ENCODE measurements at places on chromosomes 6 and 20.

DNA sequence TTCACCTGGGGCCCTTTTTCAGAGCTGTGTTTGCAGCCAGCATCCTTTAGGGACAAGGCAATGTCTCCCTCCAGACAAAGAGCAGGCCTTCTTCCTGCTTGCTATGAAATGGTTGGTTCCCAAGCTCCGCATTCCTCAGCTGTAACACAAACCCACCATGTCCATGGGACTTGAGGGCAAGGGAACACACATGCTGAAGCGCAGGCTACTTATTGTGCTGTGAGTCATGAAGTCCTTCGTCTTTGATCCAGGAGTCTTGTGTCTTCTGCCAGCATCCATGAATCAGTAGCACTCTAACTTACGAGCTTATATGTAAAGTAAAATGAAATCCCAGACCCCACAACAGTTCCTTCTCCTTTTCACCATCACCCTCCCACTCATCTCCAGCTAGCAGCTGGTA, 59.0 kb downstream of the ANKRD60 start:
- DNase-seq: no peak

- DNase-seq: no peak
Measured at GRCh38 chr6:29870104-29870503, 42.5 kb downstream of the HLA-G start.

DNA sequence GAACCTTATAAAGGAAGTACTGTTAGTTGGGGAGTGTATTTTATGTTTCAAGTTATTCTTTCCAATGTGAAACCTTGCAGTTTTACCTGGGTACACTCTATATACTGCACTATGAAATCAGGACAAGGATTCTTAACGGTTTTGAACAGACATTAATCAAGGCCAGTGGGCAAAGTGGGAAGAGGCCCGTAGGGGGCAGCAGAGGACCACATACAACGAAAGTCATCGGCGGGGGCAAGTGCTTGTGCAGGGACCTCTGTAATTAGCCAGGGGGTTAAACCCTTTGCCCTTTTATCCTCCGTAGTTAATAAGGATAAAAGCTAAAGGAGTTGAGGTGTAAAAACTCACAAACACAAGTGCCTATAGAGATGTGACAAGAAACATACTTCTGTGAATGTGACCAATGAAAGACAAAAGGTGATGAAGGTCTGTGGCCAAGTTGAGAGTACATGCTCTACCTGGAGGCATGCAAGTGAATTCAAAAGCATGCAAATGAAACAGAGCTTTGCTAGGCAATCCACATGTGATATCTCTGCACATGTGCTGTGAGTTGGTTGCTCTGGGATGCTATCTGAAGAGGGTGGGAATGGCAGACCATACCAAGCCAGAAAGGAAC, 392.7 kb upstream of the MAN1A1 start:
- DNase-seq: peak; percentile 70

- DNase-seq: no peak
Measured at GRCh38 chr6:165298402-165298801, 11.0 kb downstream of the C6orf118 start.

GRCh38 chr6:16750566-16750965, 10.7 kb downstream of the ATXN1 start:
- no peak for DNase-seq

GRCh38 chr6:119514345-119514744, 164.8 kb upstream of the MAN1A1 start:
- DNase-seq: no peak

GRCh38 chr6:127073222-127073621, 45.2 kb upstream of the RSPO3 start:
- no peak for DNase-seq

DNA sequence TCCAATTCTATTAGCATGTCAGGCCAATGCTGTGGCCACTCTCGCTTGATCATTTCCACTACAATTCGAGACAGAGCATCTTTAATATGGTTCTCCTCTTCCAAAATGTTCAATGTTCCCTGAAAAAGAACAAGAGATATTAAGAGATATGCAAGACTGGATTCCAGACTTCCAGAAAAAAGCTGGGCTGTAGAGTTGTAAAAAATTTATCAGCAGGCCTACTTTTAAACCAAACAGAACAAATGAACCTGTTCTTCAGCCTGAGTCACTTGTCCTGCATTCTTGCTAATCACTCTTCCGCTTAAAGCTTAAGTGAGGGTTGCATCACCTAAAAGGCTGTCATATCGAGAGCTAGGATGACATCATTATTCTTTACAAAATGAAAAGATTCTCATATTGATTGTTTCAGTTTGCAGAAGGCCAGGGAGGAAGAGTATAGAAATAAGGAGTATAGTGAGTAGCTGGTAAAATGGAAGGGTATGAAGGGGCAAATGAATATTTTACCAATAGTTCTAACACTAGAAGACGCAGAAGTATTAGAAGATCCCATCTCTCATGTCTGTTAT, 4.9 kb downstream of the XPO5 start:
- no peak for DNase-seq

DNA sequence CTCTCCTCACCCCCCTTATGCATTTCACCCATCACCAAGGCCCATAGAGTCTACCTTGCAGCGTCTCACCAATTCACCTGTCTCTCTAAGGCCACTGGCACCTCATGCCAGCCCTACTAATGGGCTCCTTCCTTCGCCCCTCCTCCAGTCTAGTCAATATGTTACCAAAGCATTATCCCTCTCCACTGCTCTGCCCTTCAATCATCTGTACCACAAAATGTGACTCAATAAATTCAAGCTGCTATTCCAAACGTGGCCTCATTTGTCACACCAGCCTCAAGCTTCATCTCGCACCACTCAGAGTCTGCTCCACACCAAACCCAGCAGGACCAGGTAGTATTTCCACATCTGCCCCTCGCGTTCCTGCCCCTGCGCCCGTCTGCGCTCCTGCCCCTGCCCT, 21.8 kb upstream of the RPS6KA2 start:
- DNase-seq: no peak

DNA sequence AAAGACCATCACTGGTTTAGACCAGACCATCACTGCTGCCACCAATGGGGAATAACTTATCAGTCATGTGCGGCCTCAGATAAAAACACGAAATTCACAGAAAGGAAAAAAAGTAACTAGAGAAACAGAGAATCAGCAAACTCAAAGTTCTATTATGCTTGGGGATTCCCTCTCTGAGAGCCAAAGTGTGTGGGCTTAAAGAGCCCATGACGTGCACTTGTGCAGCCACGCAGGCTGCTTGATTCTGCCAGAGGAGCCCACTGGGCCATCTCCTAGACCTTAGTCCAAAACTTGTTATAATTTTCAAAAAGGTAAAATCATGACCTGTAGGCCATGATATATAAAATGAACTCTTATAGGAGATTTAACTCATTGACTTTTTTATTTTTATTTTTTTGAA, 15.2 kb downstream of the RAB44 start:
- no peak for DNase-seq

Data from heart left ventricle (tissue), 16 donors.